Adrenal gland (tissue), 19 donors: ENCODE measurements at places on chromosomes 12 and 14.

GRCh38 chr14:83291714-83292113, 1758.1 kb upstream of the SEL1L start:
- DNase-seq = no peak

- DNase-seq = no peak
Observed at GRCh38 chr14:24978862-24979724, 70.9 kb downstream of the STXBP6 start.

DNA sequence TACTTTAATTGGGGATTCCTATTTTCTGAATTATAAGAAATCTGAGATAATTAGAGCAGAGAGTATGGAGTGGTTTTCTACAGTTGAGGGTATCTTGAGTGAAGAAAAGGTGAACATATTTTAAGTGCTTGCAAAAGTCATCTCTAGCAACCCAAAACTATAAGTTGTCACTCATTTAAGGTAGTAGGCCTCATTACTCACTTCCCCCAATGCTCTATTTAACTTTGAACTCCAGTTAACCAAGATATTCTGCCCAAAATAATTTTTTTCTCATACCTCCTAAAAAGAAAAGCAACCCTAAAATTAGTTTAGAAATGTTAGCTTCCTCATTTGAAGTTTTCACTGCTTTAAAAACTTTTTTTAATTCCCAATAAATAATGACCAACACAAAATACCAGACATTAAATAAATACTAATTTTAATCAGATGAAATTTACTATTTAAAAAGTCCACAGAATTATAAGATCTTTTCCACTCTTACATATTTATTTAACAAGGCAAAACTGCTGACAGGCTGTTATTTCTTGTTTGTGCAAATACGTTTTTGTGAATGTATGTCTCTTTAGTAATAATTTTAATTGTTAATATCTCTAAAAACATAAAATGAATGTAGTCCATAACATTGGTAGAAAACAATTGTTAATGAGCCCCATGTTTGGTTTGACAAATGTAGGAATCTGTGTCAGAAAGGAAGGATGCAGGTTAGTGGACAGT, 47.8 kb downstream of the VRK1 start:
- no peak for DNase-seq

DNA sequence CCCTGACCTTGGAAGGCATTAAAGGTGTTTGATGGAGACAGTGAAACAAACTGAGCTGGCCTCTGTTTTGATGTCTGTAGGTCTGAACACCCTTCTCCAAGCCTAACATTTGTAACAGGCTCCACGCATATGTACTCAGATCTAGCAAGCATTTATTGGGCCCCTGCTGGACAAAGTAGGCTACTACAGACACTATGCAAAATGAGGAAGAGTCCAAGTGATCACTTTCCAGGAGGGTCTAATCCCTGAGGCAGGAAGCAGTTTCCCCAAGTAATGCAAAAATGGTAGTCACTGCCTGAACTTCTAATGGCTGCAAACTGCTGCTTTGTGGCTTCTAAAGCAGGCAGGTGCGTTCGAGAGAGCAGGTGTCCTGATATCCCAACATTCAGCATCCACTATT, 405.8 kb downstream of the MED13L start:
- no peak for DNase-seq

DNA sequence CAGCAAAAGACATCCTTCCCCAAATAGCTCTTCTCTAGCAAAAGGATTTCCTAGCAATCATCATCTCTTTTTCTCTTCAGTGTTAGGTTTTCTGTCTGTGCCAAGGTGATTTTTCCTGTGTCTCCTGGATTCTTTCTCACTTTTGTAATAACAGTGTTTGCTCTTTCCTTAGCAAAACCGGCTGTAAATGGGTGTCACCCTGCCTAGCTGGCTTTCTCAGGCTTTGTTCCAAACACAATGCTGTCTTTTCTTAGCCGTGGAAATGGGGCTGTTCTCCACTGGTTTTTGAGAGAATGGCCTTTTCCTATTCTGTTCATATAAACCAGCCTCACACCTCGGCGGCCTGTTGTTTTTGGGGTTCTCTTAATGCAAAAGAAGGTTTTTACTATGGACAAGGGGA, 21.9 kb downstream of the JDP2 start:
- no peak for DNase-seq
